Stimulated activated CD8-positive, alpha-beta memory T cell treated with anti-CD3 and anti-CD28 coated beads, Interleukin-4, amount 100 ng/mL, for 1 hour (primary cell): ENCODE measurements at places on chromosomes 1 and 21.

GRCh38 chr1:71273334-71273733 lies 192.5 kb upstream of the ZRANB2 start:
- no peak for DNase-seq

DNA sequence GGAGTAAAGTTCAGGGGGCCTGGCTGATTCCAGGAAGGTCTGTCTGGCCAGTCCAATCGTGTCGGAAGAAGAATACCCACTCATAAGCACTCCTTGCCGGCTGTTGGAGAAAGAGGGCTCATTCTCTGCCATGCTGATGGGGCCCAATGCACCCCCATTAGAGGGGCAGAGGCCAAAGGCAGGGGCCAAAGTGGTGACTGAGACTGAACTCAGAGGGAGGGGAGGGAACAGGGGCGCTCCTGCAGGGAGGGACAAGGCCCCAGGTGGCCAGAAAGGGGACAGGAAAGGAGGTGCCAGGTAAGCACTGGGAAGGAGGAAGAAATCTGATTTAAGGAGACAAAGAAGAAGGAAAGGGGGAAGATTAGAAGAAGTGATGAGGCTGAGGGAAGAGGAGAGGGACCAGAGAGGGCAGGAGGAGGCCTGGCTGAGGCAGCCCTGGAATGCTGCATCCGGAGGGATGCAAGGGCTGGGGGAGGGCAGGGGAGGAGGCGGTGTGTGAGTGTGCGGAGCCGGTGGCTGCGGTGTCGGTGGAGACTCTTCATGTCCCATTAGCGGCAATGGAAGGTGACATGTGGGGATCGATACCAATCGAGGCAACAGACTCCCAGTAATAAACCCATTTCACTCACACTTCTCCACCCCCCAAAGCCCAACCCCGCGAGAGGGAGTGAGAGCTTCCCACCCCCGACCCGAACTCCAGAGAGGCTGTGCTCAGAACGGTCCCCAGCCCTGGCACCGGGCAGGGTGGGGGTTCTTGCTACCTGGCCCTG lies 12.0 kb upstream of the ETV3L start:
- DNase-seq, result no peak

DNA sequence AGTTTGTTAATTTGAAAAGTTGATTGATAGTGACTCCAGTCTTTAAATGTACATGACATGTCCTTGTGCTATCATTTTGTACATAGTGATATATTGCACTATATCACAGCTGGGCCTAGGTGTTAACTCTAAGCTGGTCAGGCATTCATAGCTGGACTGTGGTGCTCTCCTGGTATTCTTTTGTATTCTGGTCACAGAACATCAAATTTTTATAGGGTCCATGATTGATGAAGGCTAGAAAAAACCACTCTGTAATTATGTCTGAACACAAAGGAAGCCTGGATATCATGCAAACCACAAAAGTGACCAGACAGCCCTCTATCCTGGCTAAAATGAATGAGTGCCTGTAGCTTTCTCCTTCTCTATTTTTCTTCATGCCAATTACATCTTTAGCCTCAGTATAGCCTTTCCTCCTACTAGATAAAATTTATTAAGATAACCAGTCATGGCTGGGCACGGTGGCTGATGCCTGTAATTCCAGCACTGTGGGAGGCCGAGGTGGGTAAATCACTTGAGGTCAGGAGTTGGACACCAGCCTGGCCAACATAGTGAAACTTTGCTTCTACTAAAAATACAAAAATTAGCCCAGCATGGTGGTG lies 134.9 kb upstream of the B3GALT2 start:
- no peak for DNase-seq

GRCh38 chr1:108036796-108037562 lies 72.0 kb upstream of the VAV3 start:
- no peak for DNase-seq
